Placental pericyte (primary cell): ENCODE measurements at places on chromosomes 12 and 14. TPM values are rescaled to one million over a fixed set of nuclear protein-coding genes. Genes with fewer than 3 reads are reported as not detected.

Gene SERPINA10
- total RNA-seq = not detected in 2 replicates

Gene GLT8D2
- 22.5 and 28.2 TPM in 2 replicates for total RNA-seq

Gene HVCN1
- 1.3 and 4.3 TPM in 2 replicates for total RNA-seq

Gene MMP19
- 9.0 and 11.2 TPM in 2 replicates for total RNA-seq

Gene NRIP2
- total RNA-seq = not detected in 2 replicates

Gene HOXC12
- total RNA-seq = not detected in 2 replicates

Gene GPD1
- total RNA-seq = not detected in 2 replicates

Gene DNAH10
- 0.14 and 0.88 TPM in 2 replicates for total RNA-seq

Gene PLBD1
- total RNA-seq = 7.3 and 11.4 TPM in 2 replicates
